ENCODE measurements at places on chromosomes 5 and 9.

DNA sequence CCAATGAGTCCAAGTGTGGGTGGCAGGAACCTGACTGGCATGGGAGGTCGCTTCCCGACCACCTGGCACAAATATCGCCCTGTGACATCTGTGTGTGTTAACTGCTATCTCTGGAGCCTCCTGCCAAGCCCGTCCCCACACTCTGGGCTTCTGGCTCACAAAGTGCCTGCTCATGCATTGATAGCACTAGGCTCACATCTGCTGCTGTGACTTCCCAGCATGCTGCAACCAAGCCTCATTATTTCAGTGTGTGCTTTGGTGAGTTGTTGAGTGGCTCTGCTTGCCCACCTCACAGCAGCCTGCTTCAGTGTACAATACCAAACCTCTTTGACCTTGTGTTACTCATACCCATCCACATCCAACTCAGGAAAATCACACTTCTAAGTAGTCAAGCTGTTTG is 139.8 kb downstream of the APBA1 start:
- DNase-seq, result no peak

DNA sequence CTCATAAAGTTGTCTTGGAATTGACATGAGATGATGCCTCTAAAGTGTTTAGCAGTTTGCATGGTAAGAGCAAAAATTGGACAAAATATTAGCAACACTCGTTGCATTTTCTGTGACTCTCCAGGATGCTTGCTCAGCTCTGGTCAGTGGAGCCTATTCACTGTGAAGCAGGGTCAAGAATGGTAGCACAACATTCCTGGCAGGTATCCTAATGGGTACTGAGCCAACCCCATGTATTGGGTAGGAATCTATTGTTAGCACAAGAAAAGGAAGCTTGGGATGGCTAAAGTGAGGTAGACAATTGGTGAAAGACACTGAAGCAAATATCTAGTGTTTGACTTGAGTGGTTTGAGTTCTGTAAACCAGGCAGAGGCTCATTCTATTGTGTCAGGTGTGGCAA is 10.4 kb upstream of the ACTBL2 start:
- no peak for DNase-seq

- no peak for DNase-seq
Observed at GRCh38 chr5:159897786-159898393, 18.4 kb upstream of the ADRA1B start.

DNA sequence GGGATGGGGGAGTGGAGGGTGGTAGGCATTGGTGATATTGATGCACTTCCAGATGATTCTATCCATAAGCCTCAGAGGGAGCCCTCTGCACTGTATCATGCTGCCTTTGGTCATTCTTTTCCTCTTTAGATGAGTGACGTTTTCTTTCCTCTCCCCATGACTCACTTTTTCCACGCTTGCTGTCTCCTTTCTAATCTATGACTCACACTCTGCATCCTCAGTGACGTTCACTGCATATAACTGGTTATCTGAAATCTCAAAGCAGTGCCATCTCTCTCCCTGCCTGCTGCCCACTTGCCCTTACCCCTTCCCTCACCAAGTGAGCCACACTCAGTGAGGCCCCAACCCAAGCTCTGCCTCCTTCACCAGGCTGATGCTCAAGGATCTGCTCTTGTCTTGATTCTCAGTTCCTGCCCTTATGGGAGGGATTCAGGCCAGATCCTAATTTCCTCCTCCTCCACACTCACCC is 31.6 kb downstream of the PTGS1 start:
- DNase-seq, result no peak

DNA sequence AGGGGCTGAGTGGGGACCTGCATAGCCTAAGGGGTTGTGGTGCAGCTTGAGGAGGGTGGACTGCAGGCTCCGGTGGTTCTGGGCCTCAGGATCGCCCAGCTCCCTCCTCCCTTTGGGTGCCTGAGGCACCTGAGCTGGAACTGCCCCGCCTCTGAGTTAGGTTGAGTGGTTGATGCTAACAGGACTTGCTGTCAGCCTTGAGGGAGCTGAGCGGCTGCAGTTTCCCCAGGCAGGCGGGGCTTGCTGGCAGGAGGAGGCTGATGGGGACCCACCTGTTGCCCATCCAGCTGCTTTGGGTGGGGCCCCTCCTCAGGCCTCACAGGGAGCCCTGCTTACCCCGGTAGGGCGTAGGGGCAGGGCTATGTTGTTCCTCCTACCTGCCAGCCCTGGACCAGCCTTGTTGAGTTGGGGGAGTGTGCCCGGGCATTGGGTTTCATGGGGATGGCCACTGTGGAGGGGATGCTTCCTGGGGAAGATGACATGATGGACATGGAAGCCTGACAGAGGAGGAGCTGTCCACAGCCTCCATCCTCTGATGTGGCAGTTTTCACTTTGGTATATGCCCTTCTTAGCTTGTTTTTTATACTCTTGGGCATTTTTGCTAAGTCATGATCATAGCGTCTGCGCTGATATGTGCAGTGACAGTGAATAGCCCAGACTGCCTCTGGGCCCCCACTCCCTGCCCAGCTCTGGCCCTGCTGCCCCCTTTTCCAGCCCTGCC is 14.3 kb downstream of the WNK2 start:
- no peak for DNase-seq
